ENCODE measurements at places on chromosomes 16 and 17.
A peak's percentile ranks its signal among the peaks of the same experiment; 100 is the strongest.

- peak; percentile 74 for DNase-seq
Measured at GRCh38 chr17:43900183-43900857, 7.0 kb downstream of the MPP2 start.

GRCh38 chr17:49987681-49988441 is 7.2 kb downstream of the DLX3 start:
- no peak for DNase-seq

DNA sequence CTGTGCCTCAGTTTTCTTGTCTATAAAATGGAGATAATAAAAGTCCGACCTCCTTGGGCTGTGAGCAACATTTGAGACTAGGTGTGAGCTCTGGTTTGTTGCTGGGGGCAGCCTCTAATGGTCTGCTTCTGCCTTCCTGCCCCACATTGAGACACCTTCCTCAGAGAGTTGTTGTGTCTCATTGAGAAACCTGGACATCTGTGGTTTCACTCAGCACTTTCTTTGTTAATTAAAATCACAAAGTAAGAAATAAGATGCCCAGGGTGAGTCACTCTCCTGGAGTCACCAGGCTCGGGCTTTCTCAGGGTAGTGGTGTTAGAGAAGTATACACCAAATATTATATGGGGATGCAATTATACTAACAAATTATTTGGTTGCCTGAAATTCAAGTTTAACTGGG is 389.2 kb upstream of the SALL1 start:
- DNase-seq = no peak

- no peak for DNase-seq
Measured at GRCh38 chr17:34658811-34659560, 79.6 kb downstream of the TMEM132E start.

DNA sequence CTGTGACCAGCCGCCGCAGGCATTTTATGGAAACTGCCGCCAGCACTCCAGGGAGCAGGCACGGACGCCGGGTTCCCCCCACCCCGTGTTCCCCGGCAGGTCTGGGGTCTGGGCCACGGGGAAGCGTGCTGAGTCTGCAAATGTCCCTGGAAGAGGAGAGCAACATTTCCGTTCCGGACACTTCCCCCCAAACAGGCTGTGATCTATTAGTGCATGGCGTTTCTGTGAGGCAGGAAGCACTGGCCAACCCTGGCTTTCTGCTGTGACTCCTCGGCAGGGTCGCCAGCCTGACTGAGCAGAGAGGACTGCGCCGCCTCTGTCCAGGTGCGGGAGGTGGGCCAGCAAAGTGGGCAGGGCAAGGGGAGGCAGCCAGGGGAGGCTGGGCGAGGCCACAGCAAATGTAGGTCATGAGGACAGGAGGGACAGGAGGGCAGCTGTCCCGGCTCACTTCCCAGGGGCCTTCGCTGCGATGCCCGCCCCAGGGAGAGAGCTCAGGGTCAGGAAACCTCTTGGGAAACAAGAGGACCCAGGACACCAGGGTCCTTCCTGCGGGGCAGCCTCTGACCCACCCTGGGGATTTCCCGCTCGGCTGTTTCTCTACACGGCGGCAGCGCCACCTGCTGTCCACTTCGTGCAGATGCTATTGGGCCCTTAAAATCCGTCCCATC is 9.5 kb downstream of the FOXF1 start:
- peak; percentile 30 for DNase-seq

All from activated CD4-positive, alpha-beta T cell treated with anti-CD3 and anti-CD28 coated beads, Interleukin-2, amount 50 U/mL, for 24 hours (primary cell).